ENCODE measurements at places on chromosomes 7 and 10.

GRCh38 chr7:101824440-101824839 is 7.0 kb downstream of the CUX1 start:
- DNase-seq: peak; percentile 73

- DNase-seq: no peak
Observed at GRCh38 chr10:62186999-62187675, 81.5 kb downstream of the RTKN2 start.

DNA sequence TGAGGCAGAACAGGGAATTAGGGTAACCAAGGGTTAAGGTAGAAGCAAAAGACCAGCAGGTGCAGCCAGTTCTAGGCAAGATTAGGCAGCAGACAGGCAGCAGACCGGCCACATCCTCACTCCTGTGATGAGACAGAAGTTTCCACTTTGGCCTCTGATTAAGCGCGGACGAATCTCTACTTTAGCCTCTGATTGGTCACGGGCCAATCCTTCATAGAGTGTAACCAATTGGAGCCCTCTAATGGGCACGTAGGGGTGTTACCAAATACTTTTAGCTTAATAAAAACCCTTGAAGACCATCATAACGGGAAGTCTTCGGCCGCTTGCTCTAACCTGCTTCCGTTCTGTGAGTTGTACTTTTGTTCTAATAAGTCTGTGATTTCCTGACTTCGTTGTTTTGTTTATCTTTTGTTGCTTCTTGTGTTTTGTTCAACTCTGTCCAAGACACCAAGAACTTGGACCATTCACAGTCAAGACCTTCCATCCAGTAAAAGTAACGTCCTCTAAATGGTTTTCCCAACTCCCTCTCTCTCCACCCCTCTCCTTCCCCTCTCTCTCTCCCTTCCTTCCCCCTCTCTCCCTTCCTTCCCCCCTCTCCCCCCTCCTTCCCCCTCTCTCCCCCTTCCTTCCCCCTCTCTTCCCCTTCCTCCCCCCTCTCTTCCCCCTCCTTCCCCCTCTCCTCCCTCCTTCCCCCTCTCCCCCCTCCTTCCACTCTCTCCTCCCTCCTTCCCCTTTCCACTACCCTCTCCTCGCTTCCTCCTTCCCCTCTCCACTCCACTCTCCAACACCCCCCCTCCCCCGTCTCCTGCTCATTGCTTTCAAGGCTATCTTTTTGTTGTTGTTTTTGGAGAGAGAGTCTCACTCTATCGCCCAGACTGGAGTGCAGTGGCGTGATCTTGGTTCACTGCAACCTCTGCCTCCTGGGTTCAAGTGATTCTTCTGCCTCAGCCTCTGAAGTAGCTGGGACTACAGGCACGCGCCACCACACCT is 13.2 kb upstream of the MALSU1 start:
- no peak for DNase-seq

- DNase-seq: no peak
Observed at GRCh38 chr10:30977385-30977784, 54.3 kb downstream of the ZNF438 start.

DNA sequence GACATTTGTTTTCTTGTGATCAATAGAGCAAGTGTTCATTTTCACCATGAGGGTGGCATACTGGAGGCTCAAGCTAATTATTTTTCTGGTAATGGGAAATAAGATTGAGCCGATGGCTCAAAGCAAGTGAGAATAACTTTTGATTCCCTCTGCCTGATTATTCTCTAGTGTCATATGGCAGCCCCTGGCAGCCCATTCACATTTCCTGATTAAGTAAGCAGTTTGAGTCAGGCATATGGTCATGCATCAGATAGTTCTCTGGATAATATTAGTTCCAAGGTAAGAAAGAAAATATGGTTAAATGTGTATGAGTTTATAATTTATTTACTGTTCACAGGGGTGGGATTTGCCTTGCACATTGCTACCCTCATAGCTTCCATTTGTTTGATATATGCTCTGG is 109.2 kb downstream of the DYNC1I1 start:
- no peak for DNase-seq

GRCh38 chr7:116834815-116835504 is 27.4 kb upstream of the CAPZA2 start:
- DNase-seq: no peak

- DNase-seq: no peak
Observed at GRCh38 chr7:37701769-37702168, 18.2 kb downstream of the GPR141 start.

DNA sequence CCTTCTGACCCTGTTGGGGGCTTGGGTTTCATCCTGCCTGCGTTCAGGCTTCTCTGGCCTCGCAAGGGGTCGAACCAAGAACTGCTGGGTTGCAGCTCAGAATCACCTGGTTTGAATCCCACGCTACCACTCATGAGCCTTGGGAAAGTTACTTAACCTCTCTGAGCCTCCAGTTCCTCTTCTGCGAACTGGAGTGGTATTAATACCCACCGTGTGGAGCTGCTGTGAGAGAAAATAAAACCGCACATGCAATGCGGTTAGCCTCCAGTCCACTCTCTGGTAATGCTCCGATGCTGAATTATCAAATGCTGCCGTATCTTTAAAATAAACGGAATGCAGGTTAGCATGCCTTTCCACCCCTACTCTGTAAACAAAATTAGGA is 171.9 kb downstream of the ARHGAP12 start:
- no peak for DNase-seq

DNA sequence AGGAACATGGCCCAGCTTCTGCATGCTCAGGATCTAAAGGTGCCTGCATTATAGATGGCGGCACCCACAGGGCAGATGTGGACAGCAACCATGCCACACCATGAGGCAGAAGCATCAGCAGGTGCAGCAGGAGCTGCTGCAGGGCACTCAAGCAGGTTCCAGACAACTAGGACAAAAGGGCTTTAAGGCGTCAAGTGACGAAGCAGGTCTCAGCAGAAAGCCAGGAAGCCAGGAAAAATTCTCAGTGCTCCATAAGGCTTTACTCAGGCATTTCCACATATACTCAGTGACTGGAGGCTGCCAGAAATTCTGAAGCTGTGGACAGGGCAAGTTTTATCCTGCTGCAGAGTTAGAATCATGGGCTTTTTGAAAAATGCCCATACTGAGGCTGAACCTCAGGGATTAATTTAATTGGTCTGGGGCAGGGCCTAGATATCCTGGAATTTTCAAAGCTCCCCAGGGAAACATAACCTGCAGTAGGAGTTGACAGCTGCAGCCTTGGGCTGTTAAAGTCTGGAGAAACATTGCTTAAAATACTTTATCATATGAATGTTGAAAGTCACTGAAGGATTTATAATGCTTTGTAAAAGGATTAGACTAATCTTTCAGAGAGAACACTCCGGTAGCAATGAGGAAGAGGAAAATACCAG is 68.1 kb upstream of the RNF148 start:
- no peak for DNase-seq

DNA sequence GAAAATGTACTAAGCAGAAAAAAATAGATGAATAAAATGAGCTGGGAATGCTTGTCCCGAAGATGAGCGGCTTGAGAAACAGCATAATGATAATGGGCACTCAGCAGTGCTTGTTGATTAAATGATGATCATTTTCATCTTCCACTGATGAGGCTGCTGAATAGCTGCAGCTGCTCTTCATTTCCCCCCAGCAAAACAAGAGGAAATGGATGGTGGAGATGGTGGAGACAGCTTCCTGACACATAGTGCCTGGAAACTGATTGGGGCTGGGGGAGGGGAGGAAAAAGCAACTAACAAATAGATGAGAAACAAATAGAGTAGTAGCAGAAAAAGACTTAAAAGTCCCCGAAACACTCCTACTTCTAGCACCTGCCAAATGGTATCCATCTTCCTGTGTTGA is 41.4 kb downstream of the MRC1 start:
- no peak for DNase-seq

- DNase-seq: no peak
Observed at GRCh38 chr7:50284296-50284695, 20.2 kb upstream of the IKZF1 start.

GRCh38 chr10:122323941-122324675 is 50.4 kb upstream of the PLEKHA1 start:
- DNase-seq: no peak

GRCh38 chr7:158706273-158706704 is 1.7 kb upstream of the NCAPG2 start:
- no peak for DNase-seq

DNA sequence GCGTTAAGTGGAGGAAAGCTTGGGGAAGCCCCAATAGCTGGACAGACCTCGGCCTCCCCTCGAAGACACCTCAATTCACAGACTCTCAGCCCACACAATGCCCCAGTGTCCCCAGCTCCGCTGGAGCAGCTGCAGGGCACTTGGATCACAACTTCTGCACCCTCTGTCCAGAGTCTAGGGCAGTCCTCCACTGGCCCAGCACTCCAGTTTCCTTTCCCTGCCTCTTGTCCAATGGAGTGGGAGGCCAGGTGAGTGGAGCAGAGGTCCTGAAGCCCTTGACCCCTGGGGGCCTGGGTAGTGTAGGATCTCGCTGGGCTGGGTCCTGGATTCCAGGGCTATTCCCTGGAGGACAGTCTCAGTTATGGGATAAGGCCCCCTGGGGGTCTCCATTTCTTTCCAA is 11.9 kb downstream of the SFRP5 start:
- peak; percentile 59 for DNase-seq

GRCh38 chr7:3033581-3033980 is 10.1 kb downstream of the CARD11 start:
- no peak for DNase-seq

DNA sequence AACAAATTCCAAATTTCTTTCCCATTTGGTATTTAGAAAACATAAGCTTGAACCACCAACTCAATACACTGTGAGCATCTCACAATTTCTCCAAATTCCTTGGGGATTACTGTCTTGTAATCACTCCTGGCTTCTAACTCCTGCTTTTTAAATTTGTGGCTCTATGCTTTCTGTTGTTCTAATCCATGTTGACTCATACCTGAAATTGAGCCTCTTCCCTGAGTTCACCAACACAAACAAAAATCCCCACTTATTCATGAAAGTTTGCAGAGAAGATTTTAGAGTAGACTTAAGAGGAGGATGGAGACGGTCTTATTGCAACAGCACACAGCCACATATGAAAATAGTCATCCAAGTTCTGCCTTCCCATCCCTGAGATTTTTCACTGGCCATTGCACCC is 252.5 kb downstream of the PTEN start:
- no peak for DNase-seq

DNA sequence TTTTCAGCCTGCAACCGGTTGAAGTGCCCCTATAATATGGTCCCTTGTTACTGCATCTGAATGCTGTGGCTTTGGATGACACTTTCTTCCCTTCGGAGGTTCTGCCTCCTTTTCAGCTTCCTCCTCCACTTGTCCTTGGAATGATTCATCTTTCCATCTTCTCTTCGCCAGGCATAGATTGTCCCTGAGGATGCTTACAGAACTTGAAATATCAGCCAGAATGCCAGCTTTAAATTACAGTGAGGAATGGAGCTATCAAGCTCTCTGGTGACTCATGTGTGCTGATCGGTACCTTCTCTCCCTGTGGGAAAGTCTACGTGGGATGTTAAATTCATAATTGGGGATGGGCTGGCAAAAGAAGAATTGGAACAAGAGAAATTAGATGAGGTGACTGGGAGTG is 45.9 kb upstream of the PDK4 start:
- no peak for DNase-seq

DNA sequence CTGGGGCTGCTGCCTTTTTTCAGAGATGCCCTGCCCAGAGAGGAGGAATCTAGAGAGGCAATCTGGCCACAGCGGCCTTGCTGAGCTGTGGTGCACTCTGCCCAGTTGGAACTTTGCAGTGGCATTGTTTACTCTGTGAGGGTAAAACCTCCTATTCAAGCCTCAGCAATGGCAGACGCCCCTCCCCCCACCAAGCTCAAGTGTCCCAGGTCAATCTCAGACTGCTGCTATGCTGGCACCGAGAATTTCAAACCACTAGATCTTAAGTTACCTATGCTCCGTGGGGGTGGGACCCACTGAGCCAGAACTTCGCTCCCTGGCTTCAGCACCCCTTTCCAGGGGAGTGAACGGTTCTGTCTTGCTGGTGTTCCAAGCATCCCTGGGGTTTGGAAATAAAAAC is 77.2 kb downstream of the EXOC4 start:
- DNase-seq: peak; percentile 37

- DNase-seq: no peak
Observed at GRCh38 chr7:70037171-70037933, 439.1 kb downstream of the AUTS2 start.
